Activated T-helper 9 cell treated with anti-CD3 and anti-CD28 coated beads, Interleukin-2, amount 50 U/mL, for 16 hours (primary cell): ENCODE measurements at places on chromosomes 12 and 14.

DNA sequence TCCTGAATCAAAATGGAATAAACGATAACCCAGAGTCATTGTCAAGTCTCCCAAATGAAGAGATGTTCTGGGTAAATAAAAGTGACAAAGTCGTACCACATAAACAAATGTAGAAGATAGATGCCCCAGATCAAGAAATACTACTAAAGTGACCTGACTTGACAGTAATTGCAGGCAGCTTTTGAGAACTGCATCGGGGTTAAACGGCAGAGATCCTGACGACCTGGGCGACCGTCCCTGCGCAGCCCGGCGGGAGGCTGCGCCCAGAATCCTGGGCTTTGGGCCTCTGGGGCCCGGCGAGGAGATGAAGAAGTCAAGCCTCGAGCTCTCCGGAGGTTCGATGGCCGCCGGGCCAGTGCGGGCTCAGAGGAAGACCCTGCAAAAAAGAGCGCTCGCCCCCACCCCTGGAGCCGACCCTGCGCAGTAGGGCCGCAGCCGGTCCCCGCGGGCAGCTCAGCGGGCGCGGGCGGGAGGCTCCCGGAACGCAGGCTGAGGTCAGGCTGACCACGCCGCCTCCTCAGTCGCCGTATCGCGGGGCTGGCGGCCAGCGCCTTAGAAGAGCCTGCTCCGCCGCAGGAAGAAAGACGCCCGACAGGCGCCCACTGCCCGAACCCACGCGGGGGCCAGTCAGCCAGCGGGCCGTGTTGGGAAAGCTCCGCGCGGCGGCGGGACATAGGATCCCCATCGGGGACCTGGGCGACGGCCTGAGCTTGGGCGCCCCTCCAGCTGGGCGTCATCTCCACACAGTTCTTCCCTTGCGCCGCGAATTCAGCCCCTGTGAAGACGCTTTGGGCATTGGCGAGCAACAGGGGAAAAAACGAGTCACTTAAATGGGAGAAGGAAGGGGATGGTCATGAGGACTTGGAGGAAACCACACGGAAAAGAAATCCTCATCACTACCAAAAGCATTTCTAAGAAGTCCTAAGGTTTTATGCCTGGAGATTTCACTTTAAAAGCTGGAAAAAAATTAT, 16.0 kb downstream of the NKX2-1 start:
- no peak for DNase-seq

- DNase-seq, result no peak
Observed at GRCh38 chr12:14460212-14460841, 94.8 kb downstream of the ATF7IP start.

DNA sequence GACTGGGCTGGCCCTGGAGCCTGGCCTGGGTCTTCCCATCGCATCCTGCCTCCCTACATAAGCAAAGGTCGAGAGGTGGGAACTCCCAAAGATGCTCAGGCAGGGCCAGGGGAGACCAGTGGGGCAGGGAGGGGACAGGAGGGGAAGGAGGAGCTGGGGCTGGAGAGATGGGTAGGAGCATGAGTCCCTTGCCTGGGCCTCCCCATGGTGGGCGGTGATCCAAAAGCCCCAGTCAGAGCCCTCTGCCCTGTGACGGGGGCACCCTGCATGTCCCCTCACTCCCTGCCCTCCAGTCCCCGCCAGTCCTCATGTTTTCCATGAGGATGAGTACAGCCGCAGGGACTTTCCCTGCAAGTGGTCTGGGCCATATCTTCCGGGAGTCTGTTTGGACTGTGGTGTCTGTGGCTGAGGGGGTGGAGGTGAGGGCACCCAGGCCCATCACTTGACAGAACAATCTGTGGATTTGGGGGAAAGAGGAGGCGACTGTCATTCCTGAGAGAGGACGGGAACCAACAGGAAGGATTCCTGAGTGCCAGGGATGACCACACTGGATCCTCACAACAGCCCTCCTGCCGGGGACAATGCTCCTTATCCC, 9.3 kb downstream of the BDKRB2 start:
- no peak for DNase-seq

GRCh38 chr12:106342397-106343213, 14.9 kb upstream of the POLR3B start:
- DNase-seq, result no peak
